ENCODE measurements at places on chromosomes 16 and 17.

DNA sequence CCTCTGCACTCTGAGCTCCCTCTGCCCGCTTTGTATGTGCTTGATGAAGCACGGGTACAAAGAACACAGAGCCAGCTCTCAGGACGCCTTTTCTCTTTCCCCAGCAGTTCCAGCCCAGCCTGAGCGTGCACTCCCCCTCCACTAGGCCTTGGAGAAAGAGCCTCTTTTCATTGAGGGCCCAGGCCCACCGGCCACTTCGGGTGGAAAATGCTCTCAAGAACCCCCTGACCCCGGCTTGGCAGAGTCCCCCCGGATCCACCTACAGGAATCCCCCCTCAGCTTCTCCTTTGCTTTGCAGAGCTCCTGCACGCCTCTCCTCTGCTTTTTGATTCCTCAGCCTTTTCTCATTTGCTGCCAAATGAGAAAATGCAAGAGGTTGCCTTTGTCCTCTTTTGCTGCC lies 30.2 kb downstream of the MRC2 start:
- DNase-seq: no peak

DNA sequence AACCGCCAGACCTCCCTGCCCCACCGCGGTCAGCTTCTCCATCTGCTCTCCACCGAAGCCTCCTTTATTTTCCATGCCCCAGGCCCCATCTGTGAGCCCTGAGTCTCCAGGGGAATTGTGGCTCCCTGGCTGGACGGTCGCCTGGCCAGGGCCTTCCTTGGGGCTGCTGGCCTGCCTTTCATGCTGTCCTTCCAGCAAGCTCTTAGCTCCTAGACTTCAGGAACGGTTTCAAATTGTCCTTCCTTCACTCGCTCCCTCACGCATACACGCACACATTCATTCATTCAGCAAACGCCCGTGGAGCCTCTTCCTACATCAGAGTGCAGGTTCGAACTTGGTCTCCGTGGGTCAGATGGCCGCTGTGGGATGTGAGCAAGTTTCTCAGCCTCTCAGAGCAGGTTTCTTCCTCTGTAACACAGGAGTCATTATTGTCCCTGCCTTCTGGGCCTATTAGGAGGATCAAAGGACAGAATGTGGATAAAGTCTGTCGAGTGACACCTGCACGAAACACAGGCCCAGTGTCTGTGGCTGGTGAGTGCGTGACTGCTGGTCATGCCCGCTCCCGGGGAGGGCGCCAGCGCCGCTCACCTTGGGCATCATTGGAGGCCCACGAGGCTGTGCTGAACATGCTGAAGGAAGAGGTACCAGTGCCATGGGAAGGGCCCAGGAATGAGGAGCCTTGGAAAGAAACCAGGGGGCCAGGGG lies 18.7 kb upstream of the GSE1 start:
- DNase-seq: no peak

- DNase-seq: peak; percentile 70
Measured at GRCh38 chr17:42819939-42820535, 4.0 kb downstream of the BECN1 start.

DNA sequence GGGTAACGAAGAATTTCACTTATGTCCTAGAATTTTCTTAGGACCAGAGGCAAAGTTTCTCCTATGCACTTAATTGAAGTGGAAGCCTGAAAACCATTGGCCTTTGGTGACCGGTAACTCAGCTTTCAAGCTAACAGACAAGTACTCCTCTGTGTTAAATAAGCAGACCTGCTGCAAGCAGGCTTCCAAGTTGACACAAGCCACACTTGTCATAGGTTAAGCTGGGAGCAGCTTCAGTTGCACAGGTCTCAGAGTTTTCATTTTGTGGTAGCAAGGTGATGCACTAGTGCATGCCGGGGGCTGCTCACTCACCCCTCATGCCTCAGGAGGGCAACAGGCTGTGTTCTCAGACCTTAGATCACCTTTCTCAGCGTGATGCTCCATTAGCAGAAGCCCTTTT lies 399.9 kb downstream of the UTP18 start:
- DNase-seq: no peak

DNA sequence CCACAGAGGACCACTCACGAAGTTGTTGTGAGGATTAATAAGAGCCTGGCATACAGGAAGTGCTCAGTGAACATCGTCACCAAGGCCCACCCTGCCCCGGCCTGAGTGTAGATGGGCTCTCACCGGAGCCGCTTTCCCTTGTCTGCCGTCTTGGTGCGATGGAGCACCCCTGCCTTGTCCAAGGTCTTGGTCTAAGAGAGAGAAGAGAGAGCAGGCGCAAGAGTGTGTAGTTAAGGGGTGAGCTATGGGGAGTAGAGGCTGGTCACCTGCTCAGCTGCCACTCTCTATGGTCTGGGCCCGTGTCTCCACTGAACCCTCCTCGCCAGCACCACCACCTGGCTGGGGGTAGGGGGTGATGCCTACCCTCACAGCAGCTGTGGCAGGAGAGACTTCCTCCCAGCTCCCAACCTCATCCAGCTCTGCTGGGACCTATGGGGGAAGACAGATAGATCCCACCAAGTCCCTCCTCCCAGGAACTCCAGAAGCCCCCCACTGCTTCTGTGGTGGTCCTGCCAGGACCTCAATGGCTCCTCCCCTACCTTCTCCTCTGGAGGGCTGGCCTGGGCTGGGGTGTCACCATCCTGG lies 28.7 kb downstream of the ARHGAP27 start:
- no peak for DNase-seq

- DNase-seq: no peak
Measured at GRCh38 chr16:69036399-69037091, 68.9 kb upstream of the HAS3 start.

Measured in NCI-H2081 (cell line).